Right forelimb (tissue), 1 donor: ENCODE measurements at places on chromosomes 5 and 9.

DNA sequence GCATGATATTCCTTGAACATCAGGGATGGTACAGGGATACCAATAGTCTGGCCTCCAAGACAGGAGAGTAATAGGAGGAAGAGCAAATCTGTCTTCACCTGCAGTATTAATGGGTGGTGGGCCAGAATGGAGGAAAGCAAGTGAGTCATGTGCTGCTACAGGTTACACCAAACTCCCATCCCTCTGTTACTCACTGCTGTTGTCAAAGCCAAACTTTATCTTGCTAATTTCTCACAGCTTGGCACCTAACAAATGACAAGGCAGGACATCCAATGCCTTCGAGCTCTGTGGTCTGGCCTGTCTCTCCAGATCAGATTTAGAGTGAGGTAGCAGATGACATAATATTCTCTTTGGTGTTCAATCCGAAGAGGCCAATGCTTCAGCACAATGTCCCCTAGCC is 26.8 kb downstream of the PLAC8L1 start:
- DNase-seq = no peak

- no peak for DNase-seq
These were observed 242.2 kb downstream of the GOLPH3 start for GRCh38 chr5:31931874-31932273.

DNA sequence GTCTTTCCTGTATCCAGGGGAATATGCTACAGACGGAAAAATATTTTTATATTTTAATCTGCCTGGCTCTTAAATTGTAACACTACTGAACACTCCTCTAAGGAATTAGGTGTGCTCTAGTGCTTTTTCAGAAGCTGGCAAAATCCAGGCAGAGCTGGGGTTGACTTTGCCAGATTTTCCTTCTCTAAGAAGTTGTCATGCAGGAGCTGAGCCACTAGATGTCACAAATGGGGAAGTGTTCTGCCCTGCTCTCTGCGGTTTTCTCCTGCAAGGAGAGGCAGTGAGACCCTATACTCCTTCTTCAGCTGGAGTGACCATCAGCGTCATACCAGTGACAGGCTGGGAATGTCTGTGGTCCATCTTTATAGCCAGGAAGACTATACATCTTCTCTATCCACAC is 112.5 kb downstream of the HAPLN1 start:
- DNase-seq = peak; percentile 53

- DNase-seq = no peak
These were observed 23.9 kb upstream of the SAP30L start for GRCh38 chr5:154421868-154422267.

DNA sequence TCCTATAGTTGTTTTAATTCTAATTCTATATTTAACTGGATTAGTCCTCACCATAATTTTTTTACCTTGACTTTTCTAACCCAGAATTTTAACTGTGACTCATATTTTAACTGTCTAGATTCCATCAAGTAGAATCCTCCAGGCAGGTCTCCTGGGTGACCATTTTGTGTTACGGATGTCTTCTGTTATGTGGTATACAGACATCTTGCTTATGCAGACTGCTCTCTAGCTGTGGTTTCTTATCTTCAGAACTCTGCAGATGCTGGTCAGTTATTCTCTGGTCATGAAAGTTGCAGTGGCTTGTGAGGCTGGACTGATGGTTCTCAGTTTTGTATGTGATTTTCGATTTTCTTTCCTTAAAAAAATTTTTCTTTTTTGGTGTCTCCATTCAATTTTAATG is 139.4 kb downstream of the ATG10 start:
- no peak for DNase-seq
